ENCODE measurements at places on chromosomes 5 and 9. TPM values are rescaled to one million over a fixed set of nuclear protein-coding genes. Genes with fewer than 3 reads are reported as not detected.

Gene FAM221B
- total RNA-seq: not detected

Gene RIMOC1
- total RNA-seq: 30.6 TPM

Gene SLC45A2
- 6.4 TPM for total RNA-seq

Gene CANX
- total RNA-seq: 459 TPM

Gene C9orf153
- 1.2 TPM for total RNA-seq

Gene RBM27
- 45.7 TPM for total RNA-seq

Gene PCDHB16
- total RNA-seq: 9.2 TPM

Gene PHYHD1
- total RNA-seq: 19.4 TPM

Gene SPAG8
- total RNA-seq: 2.9 TPM

Gene COL5A1
- total RNA-seq: 407 TPM

Gene CARTPT
- not detected for total RNA-seq

Gene PCDHB13
- total RNA-seq: 11.2 TPM

Gene FRMPD1
- 34.9 TPM for total RNA-seq

Gene ASTN2
- 13.9 TPM for total RNA-seq

Gene ALDH1A1
- 131 TPM for total RNA-seq

Gene LCN15
- not detected for total RNA-seq

Gene ACOT12
- not detected for total RNA-seq

Gene TRIM7
- 1.1 TPM for total RNA-seq

Gene GFRA3
- total RNA-seq: 2.7 TPM

Gene PCDHB6
- 2.0 TPM for total RNA-seq

Gene SPINK4
- total RNA-seq: not detected

Gene SHISAL2B
- total RNA-seq: not detected

Gene PCDHGA9
- total RNA-seq: 21.7 TPM

Gene SHOC1
- total RNA-seq: not detected

Gene KCNV2
- total RNA-seq: 134 TPM

Gene PDLIM7
- 64.4 TPM for total RNA-seq

Gene AHRR
- 11.5 TPM for total RNA-seq

Gene LCN1
- 13.0 TPM for total RNA-seq

Gene ECSCR
- 10.8 TPM for total RNA-seq

Gene UBE2QL1
- 6.5 TPM for total RNA-seq

Gene DBN1
- 132 TPM for total RNA-seq

Gene AFAP1L1
- total RNA-seq: 21.0 TPM

Gene IL13
- total RNA-seq: not detected

Gene GRXCR2
- not detected for total RNA-seq

Gene SLC6A18
- not detected for total RNA-seq

Gene LCP2
- 8.6 TPM for total RNA-seq

Gene ESM1
- total RNA-seq: 3.6 TPM

Gene SLC34A3
- not detected for total RNA-seq

Gene PGM5
- 61.8 TPM for total RNA-seq

Gene ARHGEF39
- 1.9 TPM for total RNA-seq

Gene ADAMTS19
- total RNA-seq: 36.0 TPM

Gene PRSS3
- total RNA-seq: not detected

Gene TXNDC15
- 132 TPM for total RNA-seq

Gene WHRN
- total RNA-seq: 16.6 TPM

Gene DMGDH
- 3.5 TPM for total RNA-seq

Gene PCDHGA5
- total RNA-seq: 10.6 TPM

Gene OMD
- 34.4 TPM for total RNA-seq
